ENCODE measurements at places on chromosomes 5 and 9.

- DNase-seq: no peak
Observed at GRCh38 chr5:87169300-87169991, 98.2 kb upstream of the RASA1 start.

GRCh38 chr9:128898845-128899565 lies 17.1 kb downstream of the LRRC8A start:
- no peak for DNase-seq

DNA sequence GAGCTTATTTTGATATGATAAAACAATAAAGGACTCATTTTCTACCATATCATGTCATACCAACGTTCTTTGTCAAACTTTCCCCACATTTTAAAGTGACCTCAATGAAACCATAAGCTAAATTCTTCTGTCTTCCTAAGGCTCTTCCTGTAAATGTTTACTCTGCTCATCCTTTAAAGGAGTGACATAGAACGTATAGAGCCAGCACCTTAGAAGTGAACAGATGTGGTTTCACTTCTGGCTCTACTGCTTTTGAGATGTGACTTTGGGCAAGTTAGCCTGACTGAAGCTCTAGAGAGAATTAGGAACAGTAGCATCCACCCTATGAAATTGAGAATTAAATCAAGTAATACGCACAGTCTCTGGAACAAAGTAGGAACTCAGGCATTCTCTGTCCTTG lies 24.1 kb downstream of the SAR1B start:
- no peak for DNase-seq

GRCh38 chr5:179793468-179794139 lies at the start of gene LTC4S:
LTC4S (plus strand) TSS chr5:179793986; CDS start chr5:179794081, 95 bp downstream.
- peak; percentile 95 for DNase-seq

DNA sequence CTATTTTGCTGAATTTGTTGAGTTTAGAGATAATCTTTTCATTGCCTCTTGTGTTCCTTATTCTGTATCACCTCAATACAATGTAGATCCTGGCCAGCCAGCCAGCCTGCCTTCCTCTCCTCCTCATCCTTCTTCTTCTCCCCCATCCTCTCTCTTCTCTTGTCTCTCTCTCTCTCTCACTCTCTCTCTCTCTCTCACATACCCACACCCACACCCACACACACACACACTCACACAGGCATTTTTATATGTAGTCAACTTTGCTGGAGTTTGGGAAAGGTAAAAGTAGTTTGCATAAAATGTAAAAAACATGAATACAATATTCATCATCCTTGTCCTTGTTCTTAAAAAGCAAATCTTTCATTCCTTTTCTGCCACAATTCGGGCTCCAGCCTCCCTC lies 60.5 kb downstream of the ZFAND5 start:
- no peak for DNase-seq

DNA sequence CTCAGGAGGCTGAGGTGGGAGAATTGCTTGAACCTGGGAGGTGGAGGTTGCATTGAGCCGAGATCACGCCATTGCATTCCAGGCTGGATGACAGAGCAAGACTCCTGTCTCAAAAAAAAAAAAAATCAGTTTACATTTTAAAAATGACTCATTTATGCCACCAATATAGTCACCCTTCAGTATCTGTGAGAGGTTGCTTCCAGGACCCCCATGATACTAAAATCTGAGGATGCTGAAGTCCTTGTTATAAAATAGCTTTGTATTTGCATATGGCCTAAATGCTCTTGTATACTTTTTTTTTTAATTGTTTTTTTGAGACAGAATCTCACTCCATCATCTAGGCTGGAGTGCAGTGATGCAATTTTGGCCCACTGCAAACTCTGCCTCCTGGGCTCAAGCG lies 5.8 kb downstream of the OCLN start:
- DNase-seq: no peak

Measured in hematopoietic multipotent progenitor cell treated with erythropoietin and hydrocortisone succinate and interleukin-3 and kit ligand, for 6 days (in vitro differentiated cells).